ENCODE measurements at places on chromosomes 1 and 21.

- DNase-seq, result no peak
These were observed 25.3 kb upstream of the VAMP3 start for GRCh38 chr1:7745783-7746182.

GRCh38 chr1:29362764-29363163 lies 126.4 kb downstream of the PTPRU start:
- DNase-seq, result no peak

DNA sequence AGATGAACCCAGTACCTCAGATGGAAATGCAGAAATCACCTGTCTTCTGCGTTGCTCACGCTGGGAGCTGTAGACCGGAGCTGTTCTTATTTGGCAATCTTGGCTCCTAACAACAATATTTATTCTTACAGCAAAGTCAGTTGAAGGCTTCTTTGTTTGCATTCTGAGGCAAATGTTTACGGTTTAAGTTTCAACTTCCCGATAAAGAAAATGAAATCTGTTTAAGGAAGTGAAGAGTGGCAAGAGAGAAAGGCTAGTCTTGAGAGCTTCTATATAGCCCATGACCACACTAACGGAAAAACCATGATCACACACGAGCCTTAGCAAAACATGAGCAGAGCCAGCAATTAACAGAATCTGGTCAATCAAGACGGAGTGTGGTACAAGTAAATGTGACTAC lies 122.6 kb upstream of the ZNHIT6 start:
- no peak for DNase-seq

DNA sequence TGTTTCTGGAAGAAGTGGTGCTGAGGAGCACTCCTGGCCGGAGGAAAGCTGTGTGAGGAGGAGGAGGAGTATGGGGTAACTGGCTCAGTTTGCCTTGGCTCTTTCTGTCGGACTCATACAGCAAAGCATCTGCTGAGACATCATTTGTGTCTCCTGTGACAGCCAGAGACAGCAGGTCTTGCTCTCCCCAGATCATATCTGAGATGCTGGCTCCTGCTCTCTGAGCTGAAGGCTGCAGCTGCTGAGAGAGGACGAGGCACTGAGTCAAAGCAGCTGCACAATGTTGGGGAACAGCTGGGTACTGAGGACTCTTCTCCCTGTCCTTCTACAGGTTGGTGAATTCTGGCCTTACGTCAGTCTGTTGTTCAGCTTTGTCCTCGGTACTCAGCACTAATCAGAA lies 14.3 kb downstream of the OR2B11 start:
- DNase-seq, result no peak
